ENCODE measurements at places on chromosomes 6 and 20. TPM values are rescaled to one million over a fixed set of nuclear protein-coding genes. Genes with fewer than 3 reads are reported as not detected.

Gene PRDM1
- 1.7 TPM for total RNA-seq

GRCh38 chr20:52289956-52290565 is 98.5 kb upstream of the ZFP64 start:
- no peak for DNase-seq

GRCh38 chr6:56073315-56073714 is 174.1 kb downstream of the COL21A1 start:
- DNase-seq: no peak

GRCh38 chr6:158564243-158565121 is 4.6 kb downstream of the TMEM181 start:
- DNase-seq: no peak

GRCh38 chr6:154481521-154482013 is 28.9 kb downstream of the CNKSR3 start:
- DNase-seq: no peak

Gene SYNGAP1
- 6.2 TPM for total RNA-seq

Gene TP53TG5
- 2.1 TPM for total RNA-seq

Data from left ventricle myocardium superior (tissue), 1 donor.